GM12892 (cell line): ENCODE measurements at places on chromosomes 3 and 15.

DNA sequence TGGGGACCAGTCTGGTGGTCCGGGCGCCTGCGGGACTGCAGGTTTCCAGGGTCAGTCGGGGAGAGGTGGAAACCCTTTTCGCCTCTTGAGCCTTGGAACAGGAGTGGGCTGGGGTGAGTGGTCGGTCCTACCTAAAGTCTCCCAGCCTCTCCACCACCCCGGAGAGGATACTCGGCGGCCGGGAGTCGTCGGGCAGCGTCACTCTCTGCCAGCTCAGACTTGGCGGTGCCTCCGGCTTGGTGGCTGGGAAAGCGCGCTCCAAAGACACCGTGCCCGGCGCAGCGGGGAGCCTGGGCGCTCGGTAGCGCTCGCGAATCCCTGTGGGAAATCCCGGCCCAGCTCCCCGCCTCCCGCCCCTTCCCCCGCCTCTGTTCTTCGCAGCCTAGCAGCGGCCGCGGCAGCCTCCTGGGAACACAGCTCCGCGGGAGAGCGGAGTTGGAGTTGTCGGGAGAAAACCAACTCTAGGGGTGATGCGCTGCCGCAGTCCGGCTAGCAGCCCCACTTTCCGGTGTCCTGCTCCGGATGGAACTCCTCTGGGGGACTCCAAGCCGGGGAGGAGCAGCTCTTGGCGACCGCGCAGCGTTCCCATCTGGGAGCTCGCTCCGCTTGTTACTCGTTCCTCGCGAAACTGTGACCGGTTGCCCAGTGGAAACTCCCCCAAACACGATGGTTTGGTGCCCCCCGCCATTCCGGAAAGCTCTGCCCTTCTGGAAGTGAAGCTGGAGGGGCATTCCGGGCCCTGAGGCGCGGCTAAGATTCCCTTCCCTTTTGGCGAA, 1.4 kb downstream of the EPHB1 start:
- DNase-seq, result no peak

DNA sequence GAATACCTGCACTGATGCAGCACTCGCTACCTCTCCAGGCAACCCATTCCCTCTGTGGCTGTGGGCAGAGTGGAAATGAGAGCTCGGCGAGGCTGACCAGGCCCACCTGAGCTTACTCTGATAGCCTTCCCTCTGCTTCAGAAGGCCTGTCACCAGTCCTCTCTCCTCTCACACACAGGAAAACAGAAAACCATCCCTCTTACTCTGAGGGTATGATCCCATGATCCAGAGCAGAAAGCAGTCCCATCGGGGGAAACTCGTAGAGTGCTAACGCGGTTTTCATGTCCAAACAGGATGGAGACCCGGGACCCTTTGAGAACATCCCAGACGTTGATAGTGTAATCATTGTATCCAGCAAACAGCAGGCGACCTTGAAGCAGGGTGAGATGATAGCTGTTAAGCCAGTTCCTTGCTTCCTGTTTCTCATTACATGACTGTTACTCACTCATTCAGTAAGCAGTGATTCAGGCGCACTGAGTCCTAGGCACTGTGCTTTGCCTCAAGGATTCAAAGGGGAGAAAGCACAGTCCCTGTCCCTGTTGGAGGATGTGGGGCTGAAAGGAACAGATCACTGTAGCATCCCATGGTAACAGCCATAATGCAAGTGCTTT, 11.8 kb upstream of the BCL2L10 start:
- no peak for DNase-seq

DNA sequence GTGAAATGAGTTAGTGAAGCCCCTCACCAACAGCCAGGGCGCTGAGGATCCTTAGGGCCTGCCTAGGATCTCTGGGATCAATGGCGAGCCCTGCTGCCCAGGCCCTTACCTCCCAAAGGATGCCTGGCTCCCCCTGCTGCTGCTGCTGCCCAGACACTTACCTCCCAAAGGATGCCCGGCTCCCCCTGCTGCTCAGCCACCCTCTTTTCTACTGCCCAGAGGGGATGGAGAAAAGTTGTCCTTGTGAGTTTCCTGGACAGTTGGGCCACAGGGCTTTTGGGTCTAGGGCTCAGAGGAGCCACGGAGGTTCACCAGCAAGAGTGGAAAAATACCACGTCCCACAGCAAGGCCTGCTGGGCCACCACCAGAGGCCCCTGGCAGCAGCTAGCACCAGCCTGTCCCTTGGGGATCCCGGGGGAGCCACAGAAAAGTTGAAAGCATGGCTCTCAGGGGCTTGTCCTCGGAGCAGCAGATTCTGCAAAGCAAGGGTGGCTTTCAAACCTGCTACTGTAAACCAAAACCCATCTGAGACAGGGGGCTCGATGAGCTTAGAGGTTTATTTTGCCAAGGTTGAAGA, 59.4 kb downstream of the SLC6A6 start:
- DNase-seq, result no peak

GRCh38 chr15:34608517-34608916, 25.1 kb upstream of the GOLGA8B start:
- no peak for DNase-seq

DNA sequence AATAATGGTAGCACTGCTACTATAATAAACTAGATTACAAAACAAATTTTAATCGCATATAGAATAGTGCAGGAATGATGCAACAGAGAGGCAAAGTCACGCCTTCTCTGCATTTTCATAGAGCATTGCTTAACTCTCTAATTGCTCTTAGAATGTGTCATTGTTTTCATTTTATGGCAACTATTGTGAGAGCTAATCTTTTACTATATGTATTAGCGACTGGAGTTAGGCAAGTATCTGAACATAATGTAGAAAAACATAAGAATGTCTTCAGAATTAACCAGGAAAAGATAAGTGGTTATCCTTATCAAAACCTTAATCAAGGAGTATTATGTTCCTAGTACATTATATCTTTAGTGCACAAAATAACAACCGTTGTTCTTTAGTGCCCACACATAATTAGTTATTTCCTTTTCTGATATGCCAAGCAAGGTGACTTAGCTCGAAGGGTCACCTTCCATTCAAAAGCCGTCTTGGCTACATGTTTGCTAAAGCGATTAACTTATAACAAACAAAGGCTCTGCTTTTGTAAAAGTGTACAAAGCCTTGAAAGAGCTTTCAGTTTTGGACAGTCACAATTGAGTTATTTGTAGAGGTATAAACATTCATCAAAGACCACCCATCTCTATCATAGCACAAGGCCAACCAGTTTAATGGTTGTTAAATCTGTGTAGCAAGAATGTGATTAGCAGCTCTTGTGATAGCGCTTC, 1328.9 kb downstream of the ROBO2 start:
- DNase-seq, result no peak

GRCh38 chr15:68278595-68279405, 1.3 kb downstream of the FEM1B start:
- DNase-seq, result no peak
